Activated T-helper 2 cell treated with anti-CD3 and anti-CD28 coated beads, Interferon-gamma antibody, Interleukin-2, Interleukin-4, amounts not matched to agents 10 μg/mL and 5 μg/mL and 100 μg/mL, durations not matched to agents 14 hours and 24 hours and 36 hours (primary cell): ENCODE measurements at places on chromosomes 7 and 10.

DNA sequence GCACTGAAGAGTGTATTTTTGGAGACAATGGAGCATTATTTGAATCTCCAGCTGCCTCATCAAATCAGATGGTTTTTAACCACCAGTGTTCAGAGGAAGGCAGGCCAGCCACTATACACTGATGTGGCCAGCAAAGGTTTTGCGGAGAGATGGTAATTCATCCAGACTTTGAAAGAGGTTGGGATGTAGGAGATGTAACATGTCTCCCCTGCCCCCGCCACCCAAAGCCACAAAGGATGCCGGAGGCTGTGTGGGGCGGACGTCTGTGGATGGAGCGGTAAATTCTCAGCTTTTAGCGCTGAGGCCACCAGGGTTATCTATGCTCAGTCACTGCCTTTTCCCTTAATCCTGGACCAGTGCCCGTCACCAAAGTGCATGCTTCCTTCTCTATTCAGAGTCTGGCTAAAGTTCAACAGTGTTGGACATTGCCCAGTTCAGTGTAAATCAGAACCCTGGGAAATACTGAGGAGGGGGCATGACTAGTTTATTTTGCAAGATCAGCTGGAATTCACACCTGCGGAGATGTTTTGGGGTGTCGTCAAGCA, 3.7 kb upstream of the TRIP6 start:
- DNase-seq, result no peak

DNA sequence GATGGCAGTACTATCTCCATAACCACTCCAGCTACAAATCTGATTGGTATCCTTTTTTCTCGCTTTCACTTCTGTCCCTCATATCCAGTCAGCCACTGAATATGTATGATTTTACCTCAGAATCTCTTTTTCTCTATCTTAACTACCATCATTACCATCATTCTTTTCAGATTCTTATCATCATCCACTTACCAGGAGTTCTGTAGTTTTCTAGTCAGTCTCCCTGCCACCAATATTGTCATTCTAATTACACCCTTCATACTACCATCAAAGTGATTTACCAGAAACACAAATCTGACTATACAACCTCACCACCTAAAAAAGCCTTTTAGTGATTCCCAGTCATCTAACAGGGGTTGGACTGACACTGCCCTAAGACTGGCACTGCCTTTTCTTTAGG, 64.9 kb upstream of the TMEM140 start:
- no peak for DNase-seq

DNA sequence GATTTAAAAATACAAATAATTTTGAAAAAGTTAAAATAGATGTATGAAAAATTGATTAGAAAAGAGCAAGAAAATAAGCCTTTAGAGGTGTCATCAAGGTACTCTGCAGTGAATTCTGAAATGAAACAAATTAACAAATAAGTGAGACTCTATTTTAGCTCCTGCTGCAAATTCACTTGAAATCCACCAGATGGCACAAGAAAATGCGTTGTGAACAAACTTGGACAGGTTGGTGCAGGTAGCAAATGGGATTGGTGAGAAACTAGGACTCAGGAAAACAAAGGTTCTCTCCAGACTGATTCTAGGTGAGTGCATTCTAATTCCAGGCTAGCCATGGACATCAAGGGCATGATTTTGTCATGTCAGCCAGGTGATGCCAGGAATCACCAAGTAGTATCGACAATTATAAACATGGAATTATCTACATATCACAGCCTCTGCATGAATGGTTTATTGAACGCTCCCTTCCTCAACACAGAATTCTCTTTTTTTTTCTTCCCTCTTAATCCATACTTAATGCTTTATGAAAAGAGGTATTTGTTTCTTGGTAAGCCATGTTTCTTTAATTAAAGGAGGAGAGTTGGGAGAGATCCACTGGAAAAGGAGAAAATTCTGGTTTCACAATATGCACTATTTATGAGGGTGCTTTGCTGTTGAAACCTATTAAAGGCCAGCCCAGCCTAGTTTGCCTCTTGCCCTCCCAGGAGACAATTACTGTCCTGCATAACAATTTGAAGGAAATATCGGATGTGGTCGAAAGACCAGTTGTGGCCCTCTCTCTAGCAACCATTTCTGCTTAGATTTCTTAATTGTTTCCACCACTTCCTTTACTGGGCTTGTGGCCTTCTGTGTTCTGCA, 118.1 kb downstream of the ZNF365 start:
- DNase-seq, result no peak

- no peak for DNase-seq
These were observed 92.1 kb upstream of the IMMP2L start for GRCh38 chr7:111654343-111654742.

DNA sequence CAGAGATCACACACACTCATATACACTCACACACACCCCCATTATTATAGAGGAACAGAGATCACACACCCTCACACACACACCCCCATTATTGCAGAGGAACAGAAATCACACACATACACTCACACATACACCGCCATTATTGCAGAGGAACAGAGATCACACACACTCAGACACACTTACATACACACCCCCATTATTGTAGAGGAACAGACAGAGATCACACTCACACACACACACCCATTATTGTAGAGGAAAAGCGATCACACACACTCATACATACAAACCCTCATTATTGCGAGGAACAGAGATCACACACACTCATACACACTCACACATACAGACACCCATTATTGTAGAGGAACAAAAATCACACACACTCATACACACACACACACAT, 239.0 kb downstream of the BUB3 start:
- DNase-seq, result no peak

- DNase-seq, result no peak
These were observed 36.4 kb upstream of the CD36 start for GRCh38 chr7:80601999-80602398.

GRCh38 chr7:28793381-28794085, 164.6 kb downstream of the TRIL start:
- DNase-seq, result no peak

DNA sequence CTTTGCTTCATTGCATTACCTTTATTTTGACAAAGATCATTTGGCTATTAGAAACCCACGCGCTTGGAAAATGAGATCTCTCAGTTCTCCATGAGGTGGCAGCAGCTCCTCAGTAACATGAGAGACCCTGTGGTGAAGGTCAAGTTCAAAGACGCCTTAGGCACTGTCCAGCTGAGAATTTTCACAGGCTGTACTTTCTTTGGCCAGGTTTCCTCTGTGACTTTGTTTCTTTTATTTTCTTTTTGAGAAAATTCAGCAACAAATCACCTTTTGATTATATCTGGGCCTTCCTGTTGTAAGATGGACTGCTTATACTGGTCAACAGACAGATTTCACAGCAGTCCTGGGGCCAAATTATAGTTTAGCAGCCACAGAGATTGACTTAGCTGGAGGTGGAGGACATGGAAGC, 54.5 kb downstream of the RAB18 start:
- DNase-seq, result peak; percentile 19

DNA sequence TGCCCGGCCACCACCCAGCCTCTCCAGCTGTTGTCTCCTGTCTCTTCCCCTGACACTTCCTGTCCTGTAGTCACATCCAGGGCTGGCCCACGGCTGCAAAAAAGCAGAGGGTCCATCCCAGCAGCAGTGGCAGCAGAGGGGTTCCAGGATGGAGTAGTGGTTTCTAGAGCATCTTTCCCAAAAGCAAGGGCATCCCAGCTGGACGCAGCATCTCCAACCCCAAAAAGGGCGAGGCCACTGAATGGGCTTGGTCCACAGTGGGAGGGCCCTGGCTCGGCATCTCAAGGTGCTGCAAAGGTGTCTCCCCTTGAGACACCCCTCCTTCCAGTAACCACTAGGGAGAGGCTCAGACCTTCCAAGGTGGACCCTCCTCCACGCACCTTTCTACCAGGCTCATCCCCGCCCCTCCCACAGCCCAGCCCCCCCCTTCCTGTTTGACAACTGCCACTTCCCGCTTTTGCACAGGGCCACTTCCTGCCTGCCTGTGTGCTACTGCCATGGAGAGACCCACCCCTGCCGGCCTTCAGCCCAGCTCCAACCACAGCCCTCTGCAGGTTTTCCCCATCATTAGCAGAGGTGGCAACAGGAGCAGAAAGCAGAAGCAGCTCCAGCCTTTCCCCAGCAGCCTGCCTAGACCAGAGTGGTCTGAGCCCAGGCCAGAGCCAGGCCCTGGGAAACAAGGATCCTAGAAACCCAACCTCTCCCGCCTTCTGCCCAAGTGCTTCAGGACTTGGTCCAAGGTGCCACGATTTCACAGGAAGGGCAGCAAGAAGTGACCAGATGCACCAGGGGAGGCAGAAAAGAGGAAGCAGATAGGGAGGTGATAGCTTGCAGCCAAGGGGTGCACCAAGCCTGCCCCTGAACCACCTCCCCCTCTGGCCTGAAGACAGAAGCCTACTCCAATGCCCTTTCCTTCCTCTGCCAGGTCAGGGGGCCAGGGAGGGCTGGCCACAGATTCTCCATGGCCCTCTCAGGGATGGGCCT, 8.6 kb downstream of the CAMK2G start:
- peak; percentile 45 for DNase-seq

DNA sequence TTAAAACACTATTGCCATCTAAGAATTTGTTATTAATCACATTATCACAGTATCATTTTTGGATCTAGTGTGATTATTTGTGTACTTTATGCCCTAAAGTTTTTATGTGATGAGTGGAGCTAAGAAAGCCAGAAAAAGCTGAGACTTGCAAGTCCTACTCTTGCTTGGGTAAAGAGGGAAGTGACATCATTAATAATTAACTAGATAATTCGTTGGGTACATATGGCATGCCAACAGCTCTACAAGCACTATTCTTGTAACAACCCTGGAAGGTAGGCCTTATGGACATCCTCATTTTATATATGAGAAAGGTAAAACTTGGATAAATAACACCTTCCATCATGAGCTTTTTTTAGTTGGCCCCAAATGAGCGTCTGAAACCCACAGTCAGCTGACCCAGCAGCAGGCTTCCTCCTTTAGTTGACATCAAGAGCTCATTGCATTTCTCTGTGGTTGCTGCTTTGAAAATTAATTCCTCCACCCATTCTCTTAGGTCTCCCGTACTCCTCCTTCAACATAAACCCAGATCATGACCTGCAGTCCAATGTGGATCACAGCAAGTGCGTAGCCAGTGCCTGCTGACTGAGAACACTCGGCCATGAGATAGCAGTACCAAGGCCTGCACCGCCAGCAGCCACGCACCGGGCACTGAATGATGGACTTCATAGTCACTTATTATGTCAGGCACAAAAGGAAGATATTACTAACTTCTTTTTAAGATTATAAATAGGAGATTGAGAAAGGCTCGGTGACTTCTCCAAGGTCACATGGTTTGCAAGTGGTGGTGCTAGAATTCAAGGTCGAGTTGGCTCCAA, 292.0 kb upstream of the AOAH start:
- no peak for DNase-seq

- DNase-seq, result no peak
These were observed 53.0 kb upstream of the SEMA3A start for GRCh38 chr7:84247591-84247990.

DNA sequence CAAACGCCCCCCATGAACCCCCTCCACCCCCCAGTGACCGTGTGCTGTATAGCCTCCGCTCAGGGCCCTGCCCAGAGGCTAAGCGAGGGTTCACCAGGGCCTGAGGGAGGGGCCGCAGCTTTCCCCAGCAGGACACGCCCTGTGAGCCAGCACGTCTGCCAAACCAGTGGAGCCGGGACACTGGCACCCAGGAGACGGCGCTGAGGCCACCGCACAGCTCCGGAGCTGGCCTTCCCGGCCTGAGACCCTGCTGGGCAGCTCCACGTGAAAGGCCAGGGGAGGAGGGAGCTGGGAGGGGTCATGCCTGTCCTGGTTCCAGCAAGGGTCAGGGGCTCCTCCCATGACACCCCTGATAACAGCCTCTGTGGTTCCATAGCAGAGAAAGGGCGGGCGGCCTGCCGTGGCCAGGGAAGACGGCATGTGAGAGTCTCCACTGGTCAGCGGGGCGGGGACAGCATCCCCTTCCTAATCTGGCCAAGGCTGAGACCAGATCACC, 278.3 kb downstream of the ELFN1 start:
- DNase-seq, result no peak

DNA sequence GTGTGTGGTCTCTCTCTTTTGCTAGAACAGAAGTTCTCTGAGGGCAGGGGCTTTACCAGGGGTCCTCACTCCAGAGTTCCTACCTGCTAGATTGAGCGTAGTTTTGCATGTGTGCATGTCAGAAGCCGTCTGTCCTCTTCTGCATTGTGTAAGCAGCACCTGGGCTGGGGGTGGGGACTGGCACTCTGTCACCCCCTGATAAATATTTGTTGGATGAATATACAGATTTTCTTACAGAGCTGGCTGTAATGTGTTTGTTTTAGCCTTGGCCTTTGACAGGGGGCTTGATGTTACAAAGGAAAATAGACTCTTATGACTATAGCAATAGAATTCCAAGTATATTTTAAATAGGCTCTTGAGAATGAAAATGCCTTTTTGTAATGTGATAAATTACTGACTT, 46.6 kb downstream of the WDR37 start:
- DNase-seq, result no peak

DNA sequence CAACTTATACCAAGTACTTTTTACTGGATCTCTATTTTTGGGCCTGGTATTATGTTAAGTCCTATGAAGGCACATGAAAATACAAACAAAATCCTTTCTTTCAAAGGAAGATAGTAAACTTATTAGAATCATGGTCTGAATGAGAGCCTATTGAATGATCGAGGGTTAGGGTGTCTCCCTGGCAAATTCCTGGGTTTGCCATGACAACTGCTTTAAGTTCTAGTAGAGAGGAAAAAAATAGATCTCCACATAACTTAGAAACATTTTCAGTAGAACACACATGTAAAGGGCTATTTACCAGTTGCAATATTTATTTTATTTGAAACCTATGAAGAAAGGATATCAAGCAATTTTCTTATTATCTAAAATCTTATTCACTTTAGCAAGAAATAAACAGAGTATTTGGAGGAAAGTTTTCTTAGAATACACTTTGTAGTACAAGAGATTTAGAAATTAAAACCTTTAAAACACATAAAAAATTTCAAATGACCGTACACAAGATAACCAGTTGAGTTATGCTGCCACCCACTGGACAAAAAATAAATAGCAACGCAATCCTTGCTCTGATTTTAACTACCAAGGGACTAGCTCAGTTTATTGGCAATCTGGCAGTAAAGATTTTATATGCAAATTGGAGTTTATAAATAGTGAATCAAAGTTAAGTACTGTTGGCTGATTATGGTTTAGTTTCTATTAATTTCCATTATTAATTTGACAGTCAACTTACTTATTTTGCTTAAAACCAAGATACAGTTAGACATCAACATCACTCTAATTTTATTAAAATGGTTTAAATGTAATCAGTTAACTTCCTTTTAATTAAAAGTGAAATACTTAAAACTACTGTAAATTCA, 33.9 kb downstream of the CACUL1 start:
- DNase-seq, result peak; percentile 30

DNA sequence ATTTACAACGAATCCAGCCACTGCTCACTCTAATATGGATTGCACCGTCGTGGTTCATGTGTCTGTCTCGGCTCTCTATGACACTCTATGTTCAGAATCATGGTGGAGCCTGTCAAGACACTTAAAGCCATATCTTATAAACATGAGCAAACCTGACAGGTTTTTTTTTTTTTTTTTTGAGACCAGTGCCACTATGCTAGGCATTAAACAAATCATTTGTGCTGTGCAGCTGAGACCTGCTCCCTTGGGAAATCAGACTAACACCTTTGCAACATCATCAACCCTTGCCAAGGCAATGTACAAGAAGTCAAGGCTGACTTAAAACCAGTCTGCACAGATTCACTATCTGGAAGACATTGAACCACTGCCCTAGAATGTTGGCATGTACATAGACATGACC, 181.2 kb upstream of the ANK3 start:
- DNase-seq, result no peak

GRCh38 chr7:2735744-2736143, 47.7 kb downstream of the AMZ1 start:
- DNase-seq, result no peak

GRCh38 chr7:159272739-159273138, 128.1 kb upstream of the VIPR2 start:
- no peak for DNase-seq
